Daoy (cell line): ENCODE measurements at places on chromosomes 5 and 9.

DNA sequence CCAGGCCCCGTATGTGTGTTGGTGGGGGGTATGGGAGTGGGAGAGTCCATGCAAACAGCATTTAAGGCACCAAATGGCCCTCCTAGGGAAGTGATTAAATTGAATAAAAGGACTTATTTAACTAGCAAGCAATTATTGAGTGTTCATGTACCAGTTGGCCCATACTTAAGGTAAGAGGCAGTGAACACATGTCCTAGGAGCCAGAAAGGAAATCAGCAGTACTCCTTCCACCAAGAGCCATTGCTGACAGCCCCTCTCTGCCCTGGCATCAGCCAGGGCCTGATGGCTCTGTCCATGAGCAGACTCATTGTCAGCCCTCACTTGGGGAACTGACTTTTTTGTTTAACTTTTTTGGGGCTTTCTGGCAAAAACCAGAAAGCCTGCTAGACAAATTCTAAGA lies 10.4 kb upstream of the SHROOM1 start:
- DNase-seq: no peak

GRCh38 chr5:82622711-82623514 lies 344.8 kb upstream of the RPS23 start:
- DNase-seq: no peak

DNA sequence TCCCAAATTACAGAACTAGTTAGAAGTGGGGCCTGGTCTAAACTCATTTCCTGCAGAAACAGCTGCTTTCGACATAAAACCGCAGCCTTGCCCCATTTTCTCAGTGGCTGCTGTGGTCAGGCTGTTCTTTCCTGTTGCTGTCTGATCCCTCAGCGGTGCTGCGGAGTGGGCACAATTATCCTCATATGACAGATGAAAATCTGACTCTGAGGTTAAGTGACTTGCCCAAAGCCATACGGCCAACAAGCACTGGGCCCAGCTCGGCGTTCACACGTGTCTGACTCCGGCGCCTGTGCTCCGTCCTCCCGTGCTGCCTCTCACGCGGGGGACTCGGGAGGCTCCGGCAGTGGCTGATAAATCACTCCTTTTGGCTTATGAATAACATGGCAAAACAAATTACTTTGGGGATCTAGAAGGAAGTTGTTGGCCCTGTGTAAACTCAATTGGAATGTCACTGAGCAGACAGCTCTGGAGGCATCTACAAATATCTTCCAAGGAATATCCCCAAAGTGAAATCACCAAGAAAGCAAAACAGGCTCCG lies 142.6 kb upstream of the LMX1B start:
- DNase-seq: peak; percentile 90

GRCh38 chr5:158351485-158352125 lies 492.7 kb upstream of the CLINT1 start:
- no peak for DNase-seq

GRCh38 chr9:99173570-99174504 lies 47.9 kb downstream of the ALG2 start:
- no peak for DNase-seq

DNA sequence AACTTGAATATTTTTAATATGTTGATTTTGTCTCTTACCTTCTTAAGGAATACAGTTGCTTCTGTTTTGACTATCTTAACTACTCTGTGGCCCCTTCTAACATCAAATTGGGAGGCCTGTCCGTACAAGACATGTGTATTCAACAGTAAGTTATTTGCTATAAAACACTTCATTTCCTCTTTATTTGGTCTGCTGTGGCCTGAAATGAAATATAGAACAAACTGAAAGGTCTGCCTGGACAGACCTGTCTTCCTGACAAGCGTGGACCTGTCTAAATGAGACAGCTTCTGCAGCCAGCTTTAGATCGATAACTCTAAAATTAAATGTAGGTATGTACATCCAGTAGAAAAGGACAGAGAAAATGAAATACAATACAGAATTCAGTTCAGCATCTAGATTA lies 2.2 kb upstream of the LPAR1 start:
- DNase-seq: no peak

GRCh38 chr5:125607018-125607417 lies 816.2 kb upstream of the GRAMD2B start:
- no peak for DNase-seq

GRCh38 chr5:138495351-138495750 lies 30.1 kb downstream of the EGR1 start:
- DNase-seq: peak; percentile 20

- peak; percentile 54 for DNase-seq
These were observed 220.8 kb downstream of the SNX18 start for GRCh38 chr5:54738118-54738972.

GRCh38 chr9:103362986-103363385 lies 367.9 kb downstream of the CYLC2 start:
- DNase-seq: no peak

DNA sequence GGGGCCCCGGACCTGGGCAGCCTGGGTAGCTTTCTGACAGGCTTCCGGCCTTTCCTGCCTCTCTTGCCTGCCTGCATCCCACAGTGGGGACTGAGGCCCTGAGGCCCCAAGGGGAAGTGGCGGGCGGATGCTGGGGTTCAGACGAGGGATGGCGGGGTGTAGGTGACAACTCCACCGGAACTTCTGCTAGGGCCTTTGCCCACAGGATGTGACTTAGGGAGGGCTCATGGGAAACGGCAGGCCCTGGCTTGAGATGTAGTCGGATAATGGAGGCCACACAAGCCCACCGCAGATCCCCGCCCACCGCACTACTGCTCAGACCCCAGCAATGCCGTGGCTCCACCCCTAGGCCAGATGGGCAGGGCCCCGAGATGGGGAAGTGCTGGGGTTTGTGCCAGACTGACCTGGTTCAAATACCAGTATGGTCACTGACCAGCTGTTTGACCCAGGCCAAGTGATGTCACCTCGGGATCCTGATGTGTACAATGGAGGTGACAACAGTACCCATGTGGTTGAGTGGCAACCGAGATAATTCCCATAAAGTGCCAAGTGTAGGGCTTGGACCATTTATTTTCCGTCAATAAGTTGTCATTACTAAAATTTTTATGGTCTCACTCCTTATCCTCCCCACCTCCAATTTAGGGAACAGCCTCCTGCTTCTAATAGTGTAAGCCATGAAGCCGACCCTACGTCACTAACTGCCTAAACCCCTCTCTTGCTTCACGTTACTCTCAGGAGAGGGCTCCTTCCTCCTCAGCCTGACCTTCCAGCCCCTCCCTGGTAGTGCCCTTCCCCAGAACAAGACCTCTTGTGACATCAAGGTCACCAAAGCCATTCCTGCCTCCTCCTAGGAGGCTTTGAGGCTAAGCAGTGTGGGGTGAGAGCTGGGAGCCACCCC lies 2.5 kb upstream of the CDK9 start:
- DNase-seq: no peak

DNA sequence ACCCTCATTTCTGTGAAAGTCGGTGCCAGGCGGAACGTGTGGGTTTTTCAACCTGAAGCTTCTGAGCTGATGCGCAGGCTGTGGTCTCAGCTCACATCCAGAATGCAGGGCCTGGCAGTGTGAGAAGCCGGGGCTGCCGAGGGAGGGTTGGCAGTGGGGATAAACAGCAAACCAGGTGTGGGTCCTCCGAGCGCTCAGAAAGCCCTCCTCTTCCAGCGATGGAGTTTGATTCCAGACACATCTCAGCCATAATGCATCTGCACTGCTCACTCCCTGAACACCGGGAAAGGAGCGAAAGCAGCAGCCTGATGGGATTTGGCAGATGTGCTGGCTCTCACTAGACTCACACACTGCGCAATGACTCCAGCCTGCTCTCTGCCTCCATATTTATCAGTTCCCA lies 280.1 kb downstream of the HSPA4 start:
- DNase-seq: no peak

GRCh38 chr5:167699432-167699831 lies 592.0 kb upstream of the WWC1 start:
- peak; percentile 97 for DNase-seq

GRCh38 chr9:1383899-1384455 lies 333.8 kb downstream of the DMRT2 start:
- DNase-seq: no peak

GRCh38 chr5:14429101-14430050 lies 152.2 kb upstream of the OTULINL start:
- DNase-seq: no peak

DNA sequence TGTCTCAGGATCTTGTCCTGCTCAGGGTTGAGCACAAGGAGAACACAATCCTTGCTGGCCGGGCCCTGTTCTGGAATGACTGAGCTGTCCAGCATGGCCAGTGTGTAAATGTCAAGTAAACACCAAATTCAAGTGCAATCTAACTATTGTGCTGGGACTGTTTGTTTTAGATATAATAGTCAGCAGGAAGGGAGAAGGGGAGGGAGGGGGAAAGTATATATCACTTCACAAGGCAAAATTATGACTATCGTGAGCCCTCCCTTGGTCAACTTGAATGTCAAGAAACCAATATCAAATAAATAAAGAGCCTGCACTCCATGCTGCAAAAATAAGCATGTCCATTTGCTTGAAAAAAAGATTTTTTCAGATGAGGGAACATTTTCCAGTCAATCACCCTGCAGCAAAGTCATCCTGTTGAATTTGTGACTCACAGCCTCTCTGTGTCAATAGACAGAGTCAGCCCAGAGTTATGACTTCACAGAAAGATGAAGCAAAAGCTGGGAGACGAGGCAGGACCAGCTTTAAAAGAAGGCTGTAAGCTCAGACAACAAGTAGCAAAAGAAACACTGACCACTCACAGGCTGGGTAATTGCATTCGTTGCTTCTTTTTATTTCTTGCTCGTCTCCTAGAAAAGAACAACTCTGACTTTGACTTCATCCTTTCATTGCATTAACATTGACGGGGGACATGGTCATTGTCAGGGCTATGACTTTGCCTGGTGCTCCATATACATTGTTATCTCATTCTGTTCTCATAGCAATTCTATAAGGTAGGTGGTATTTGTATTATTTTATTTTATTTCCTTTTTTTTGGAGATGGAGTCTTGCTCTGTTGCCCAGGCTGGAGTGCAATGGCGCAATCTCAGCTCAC lies 15.3 kb upstream of the KLF4 start:
- peak; percentile 84 for DNase-seq

GRCh38 chr9:27384262-27385014 lies 87.5 kb upstream of the EQTN start:
- DNase-seq: no peak

DNA sequence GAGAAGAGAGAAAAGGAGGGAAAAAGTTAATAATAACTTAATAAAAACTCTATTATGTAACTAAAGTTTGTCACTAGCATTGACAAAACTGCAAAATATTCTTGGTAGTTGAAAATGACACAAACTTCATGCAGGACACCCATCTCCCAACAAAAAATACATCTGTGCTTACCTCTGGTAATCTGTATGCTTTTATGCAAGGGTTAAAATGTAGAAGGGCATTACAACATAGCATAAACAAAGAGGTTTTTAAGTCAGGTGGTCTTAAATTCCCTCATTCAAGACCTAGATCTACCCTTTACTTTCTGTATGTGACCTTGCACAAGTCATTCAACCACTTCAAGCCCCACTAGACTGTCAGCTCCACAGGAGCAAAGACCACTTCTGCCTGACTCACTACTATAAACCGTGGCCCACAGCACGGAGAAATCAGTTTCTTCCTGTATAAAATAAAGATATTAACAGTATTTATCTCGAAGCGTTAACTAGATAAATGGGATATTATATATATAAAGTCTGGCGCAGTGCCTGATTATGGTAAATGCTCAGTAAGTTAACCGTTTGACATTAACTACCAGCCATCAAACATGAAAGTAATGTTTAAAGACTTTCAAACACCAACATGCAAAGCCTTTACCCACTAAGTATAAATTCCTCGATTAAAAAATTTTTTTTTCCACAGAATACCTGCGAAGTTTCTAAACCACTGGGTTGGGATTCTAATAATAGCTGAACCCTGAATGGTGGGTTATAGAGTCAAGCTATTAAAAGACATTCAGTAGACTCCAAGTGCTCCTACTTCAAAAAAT lies 2.0 kb downstream of the FBXL17 start:
- DNase-seq: peak; percentile 35

DNA sequence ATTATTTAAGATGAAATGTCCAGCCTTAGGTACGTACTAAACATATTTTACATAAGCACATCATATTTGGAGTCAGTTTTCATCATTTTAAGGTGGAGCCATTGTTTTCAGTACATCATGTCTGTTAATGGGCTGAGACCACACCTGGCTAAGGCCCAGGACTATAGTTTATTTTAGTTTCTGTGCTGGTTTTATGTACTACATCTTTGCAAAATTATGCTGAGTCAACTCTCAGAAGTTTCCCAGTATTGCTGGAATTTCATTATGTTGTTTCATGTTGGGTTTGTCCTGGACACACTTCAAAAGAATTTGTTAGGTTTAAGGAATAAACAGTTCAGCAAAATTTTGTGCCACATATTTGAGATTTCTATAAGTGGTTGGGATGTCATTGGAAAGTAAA lies 171.2 kb downstream of the CCDC171 start:
- peak; percentile 1 for DNase-seq

- no peak for DNase-seq
These were observed at the start of gene CMYA5 for GRCh38 chr5:79689541-79690466. Gene CMYA5 (plus strand): TSS chr5:79689836. CDS start chr5:79689908, 72 bp downstream.
